ENCODE measurements at places on chromosomes 12 and 14. TPM values are rescaled to one million over a fixed set of nuclear protein-coding genes. Genes with fewer than 3 reads are reported as not detected.
A peak's percentile ranks its signal among the peaks of the same experiment; 100 is the strongest.

CLEC12A gene
- total RNA-seq = 2.0 TPM

HSPB8 gene
- 181 TPM for total RNA-seq

POP5 gene
- total RNA-seq = 19.6 TPM

PUS7L gene
- 16.5 TPM for total RNA-seq

RPS6KA5 gene
- total RNA-seq = 4.0 TPM

IGFBP6 gene
- 733 TPM for total RNA-seq

E2F7 gene
- total RNA-seq = 0.09 TPM

SERPINA10 gene
- not detected for total RNA-seq

RASAL1 gene
- not detected for total RNA-seq

PLXNC1 gene
- total RNA-seq = 9.2 TPM

ACVRL1 gene
- total RNA-seq = 95.7 TPM

GRCh38 chr12:14548609-14549008 is 19.1 kb downstream of the PLBD1 start:
- DNase-seq = no peak

DNA sequence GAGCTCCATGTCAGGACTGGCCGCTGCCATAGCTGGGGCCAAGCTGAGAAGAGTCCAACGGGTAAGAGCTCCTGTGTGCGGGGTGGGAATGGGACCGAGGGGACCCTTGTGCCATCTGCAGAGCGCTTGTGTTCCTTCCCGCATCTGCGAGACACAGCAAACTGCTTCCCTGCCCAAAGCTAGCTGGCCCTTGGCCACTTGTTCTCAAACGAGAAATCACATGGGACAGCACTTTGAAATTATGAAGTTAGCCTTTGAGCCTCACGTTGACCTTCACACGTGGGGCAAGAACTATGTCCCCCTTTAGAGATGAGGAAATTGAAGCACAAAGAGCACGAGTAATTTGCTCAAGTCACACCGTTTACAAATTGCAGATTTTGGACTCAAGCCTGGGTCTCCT is 30.8 kb downstream of the DEGS2 start:
- DNase-seq = no peak

GRCh38 chr12:55713721-55714120 is 2.1 kb upstream of the BLOC1S1 start:
- DNase-seq = no peak

GRCh38 chr14:49589387-49589786 is 3.2 kb upstream of the RPS29 start:
- DNase-seq = no peak

- no peak for DNase-seq
These were observed 6.7 kb upstream of the CPNE8 start for GRCh38 chr12:38912116-38912515.

GRCh38 chr12:115046805-115047204 is 362.8 kb upstream of the TBX3 start:
- no peak for DNase-seq

GRCh38 chr12:114335607-114336006 is 70.3 kb downstream of the TBX5 start:
- no peak for DNase-seq

- DNase-seq = no peak
These were observed 599.5 kb downstream of the FLRT2 start for GRCh38 chr14:86129426-86129825.

DNA sequence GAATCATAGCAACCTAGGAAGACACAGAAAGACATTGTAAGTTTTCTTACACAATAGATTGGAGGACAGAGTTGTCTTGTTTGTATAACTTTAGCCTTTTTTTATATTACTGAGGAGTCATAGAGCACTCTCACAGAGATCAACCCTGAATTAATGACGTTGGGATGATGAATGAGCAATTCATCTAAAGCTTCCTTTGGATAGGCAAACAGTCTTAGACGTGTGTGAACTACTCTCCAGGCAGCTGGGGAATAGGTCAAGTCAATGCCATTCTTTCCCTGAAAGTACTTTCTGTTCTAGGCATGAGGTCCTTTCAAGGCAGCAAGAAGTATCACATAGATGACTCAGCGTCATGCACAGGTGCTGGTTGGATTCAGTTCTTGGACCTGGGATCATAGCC is 369.1 kb upstream of the NOVA1 start:
- no peak for DNase-seq

- no peak for DNase-seq
These were observed 63.3 kb upstream of the TBX3 start for GRCh38 chr12:114747012-114747858.

GRCh38 chr12:69065775-69066174 is 132.8 kb upstream of the CPM start:
- no peak for DNase-seq

GRCh38 chr12:80598004-80598606 is 109.3 kb upstream of the MYF6 start:
- DNase-seq = no peak

- DNase-seq = peak; percentile 82
These were observed 193.6 kb upstream of the NUDT4 start for GRCh38 chr12:93183940-93184671.

- DNase-seq = no peak
These were observed 6.1 kb upstream of the FOXG1 start for GRCh38 chr14:28760431-28760996.

DNA sequence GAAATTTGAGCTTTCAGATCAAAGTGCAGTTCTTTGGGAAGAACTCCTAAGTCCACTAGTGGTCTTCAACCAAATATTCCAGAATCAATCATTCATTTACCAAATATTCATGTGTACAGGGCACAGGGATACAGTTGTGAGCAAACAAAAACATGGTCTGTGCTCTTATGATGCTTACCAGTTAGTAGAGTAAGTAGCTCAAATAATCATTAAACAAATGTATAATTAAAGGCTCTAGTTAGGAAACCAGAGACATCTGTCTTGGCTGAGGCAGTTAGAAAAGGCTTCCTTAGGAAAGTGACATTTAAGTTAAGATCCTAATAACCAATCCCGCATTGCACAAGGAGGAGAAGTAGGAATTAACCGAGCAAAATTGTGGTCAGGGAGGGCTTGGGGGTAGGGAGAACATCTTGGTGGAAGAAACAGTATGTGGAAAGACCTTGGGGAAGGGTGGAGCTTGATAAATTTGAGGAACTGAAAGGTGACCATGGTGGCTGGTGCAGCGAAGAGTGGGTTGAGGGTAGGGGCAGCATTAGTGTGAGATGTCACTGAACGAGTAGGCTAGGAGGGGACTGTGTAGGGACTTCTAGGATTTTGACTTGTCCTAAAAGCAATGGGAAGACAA is 40.0 kb downstream of the PEBP1 start:
- DNase-seq = no peak

- no peak for DNase-seq
These were observed 62.7 kb upstream of the KCNH3 start for GRCh38 chr12:49476091-49476490.

GRCh38 chr12:104115587-104115975 is 22.4 kb downstream of the NFYB start:
- DNase-seq = no peak

DNA sequence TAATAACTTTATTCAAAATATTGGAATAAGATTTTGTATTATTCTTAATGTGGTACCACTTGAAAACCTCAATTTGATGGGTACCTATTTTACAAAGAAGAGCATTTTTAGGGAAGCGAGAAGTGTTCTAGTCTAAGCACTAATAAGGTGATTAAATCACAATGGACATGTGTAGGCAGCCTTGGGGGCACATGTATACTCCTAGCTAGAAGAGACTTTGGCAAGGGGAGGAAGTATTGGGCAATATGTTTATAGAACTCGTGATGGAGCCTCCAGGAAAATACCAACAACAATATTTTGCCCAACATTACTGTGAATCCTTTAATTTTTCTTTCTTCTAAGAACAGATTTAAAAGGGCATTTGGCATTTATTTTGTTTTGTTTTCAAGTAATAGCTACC is 280.3 kb downstream of the ADAMTS20 start:
- no peak for DNase-seq

DNA sequence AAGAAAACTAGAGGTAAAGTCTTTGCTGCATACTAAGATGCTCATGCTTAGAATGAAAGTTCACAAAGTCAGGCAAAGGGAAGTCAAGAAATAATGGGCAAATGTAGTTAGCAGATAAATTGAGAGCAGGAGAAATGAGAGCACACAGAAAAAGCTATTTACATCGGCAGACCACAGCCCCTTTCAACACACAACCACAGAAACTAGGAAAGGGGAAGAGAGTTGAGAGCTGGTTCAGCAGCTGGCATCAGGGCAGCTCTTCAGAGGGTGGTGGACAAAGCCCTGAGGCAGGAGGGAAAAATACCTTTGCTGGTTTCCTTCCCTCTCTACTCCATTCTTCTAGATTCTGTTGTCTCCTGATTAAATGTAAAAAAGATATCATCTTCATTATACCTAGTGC is 95.4 kb upstream of the ANO4 start:
- DNase-seq = no peak

- DNase-seq = no peak
These were observed 9.1 kb upstream of the DEGS2 start for GRCh38 chr14:100168506-100168905.

- no peak for DNase-seq
These were observed 31.8 kb upstream of the RPH3A start for GRCh38 chr12:112759786-112760185.

GRCh38 chr12:91106283-91106682 is 5.0 kb downstream of the LUM start:
- no peak for DNase-seq

DNA sequence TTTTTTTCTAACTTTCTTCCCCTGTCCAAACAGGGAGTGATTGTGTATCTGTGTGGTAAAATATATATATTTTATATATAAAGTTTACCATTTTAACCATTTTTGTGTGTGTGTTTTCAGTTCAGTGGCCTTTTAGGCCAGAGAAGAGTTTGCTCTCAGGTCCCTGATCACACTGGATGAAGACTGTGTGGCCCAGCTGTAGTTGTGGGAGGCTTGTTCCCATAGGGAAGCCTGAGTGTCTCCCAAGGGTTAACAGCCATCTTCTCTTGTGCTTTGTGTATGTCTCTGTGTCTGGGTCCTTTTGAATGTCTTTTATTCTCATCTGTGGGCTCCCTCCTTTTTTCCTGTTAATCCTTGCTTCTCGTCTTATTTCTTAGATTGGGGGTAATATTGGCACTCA is 23.4 kb downstream of the CGRRF1 start:
- DNase-seq = no peak

DNA sequence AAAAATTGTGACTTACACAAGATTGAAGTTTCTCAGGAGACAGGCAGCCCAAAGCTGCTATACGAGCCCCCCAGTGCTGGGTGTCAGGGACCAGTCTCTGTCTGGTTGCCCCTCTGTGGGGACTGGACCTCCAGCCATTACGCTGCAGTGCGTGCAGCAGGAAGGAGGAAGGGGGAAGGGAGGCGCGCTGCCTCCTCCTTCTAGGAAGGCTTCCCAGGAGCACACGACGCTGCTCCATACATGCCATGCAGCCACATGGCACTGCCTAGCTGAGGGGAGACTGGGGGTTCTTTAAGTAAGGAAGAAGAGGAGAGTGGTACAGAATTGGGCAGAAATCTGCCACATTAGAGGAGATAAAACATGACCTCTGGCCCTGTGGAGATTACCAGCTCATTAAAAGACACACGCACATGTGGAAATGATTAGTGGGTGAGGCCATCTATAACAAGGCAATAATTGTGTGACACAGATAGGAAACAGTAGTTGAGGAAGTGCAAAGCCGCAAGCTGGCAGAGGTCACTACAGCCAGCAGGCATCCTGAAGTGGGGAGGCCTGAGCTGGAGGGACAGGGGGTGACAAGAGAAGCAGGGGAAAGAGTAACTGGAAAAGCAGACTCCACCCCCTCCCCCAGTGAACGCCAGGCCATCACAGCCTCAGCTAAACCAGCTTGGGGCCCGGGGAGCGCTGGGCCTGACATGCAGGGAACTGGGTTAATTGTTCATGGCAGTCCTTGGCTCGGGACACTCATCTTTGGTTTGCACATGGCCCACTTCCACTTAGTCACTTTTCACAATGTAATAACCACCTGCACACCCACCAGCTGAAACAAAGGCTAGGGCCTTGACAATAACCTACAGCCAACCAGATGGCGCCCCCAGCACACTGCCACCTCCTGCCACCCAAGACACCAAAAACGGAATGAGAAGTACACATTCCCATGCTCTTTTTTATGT is 39.6 kb downstream of the CCDC88C start:
- DNase-seq = no peak

GRCh38 chr12:53045696-53046045 is 4.2 kb upstream of the TNS2 start:
- DNase-seq = peak; percentile 83

- DNase-seq = no peak
These were observed 36.5 kb upstream of the SELPLG start for GRCh38 chr12:108670066-108670631.

DNA sequence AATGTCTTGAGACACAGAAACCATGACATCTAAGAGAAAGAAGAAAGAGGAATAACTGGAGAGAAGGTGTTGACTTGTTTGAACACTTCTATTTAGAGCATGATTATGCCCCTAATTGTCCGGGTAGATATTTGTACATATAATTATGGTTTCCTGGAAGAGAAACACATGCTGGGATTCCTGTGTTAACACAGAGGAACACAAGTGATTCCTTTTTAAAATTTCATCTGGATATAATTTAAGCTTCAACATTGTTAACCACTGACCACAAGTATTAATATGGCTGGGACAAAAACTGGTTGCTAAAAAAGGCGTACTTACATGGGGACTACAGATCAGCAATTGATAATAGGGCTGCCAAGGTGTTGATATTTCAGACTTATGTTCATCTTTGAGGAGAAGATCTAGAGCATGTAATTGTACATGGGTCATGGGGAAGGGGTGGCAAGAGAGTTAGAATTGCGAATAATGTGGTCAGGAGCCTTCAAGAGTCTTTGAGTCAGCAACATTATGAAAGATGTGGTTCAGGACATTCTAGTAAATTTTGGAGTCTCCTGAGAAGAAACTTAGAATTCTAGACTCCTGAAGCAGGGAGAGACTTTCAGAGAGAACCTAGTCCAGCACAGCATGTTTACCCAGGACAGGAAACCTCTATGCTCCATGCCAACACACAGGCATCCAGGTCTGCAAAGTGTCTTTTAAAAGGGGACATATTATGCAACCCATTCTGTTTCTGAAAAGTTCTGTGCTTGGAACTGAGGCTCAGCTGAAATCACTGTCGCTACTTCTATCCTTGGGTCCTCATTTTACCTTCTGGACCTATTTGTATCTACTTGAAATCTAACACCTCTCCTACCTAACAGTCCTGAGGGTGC is 56.5 kb downstream of the SLC38A1 start:
- DNase-seq = no peak

- DNase-seq = no peak
These were observed 8.6 kb upstream of the SLC41A2 start for GRCh38 chr12:104966677-104967076.

DNA sequence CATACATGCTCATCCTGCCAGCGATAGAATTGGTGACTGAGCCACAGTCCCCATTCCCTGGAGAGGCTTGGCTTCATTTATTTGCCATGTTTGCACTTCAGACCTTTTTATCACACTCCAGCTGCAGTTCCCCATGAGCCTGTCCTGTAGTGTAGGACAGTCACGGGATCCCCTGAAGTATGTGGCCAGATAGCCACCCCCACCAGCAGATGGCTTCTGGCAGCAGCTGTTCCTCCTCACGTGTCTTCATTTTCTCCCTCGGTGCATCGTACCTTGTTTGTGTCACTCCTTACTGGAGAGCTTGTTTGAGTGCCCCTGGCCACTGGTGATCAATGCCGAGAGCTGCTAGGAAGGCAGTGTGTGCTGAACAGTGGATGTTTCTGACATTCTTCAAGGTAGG is 40.2 kb downstream of the UBE3B start:
- no peak for DNase-seq

- no peak for DNase-seq
These were observed 398.4 kb downstream of the DAD1 start for GRCh38 chr14:22190411-22191191.
